ENCODE measurements at places on chromosomes 4 and X.

GRCh38 chrX:106902684-106903083 is 457 bp downstream of the RIPPLY1 start:
- DNase-seq, result no peak

- no peak for DNase-seq
Observed at GRCh38 chr4:134888156-134888555, 686.6 kb upstream of the PABPC4L start.

GRCh38 chr4:150259861-150260567 is 181.8 kb downstream of the DCLK2 start:
- DNase-seq, result no peak

GRCh38 chr4:138864961-138865720 is 150.4 kb upstream of the NOCT start:
- no peak for DNase-seq

DNA sequence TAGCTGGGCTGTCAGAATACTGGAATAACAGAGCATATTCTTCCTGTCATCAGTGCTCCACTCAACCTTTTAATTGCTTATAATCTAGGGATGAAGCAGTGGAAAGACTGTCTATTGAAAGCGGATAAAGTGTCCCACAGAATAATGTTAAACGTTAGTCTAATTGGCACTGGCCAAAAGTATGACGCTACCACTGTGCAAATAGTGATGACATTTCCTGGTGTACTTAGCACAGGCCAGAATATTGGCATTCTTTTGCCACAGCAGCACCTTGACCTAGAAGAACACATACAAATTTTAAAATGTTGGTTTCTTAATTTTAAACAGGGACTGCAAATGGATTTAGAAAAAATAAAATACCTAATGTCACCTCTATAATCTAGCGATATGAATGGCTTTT is 635.2 kb upstream of the SPANXN1 start:
- no peak for DNase-seq

GRCh38 chrX:153802513-153803045 is 8.1 kb downstream of the SSR4 start:
- DNase-seq, result no peak

- no peak for DNase-seq
Observed at GRCh38 chrX:67654301-67654700, 110.5 kb downstream of the AR start.

- no peak for DNase-seq
Observed at GRCh38 chr4:11470438-11471045, 41.8 kb upstream of the HS3ST1 start.

- no peak for DNase-seq
Observed at GRCh38 chr4:71254451-71255012, 84.3 kb upstream of the SLC4A4 start.

GRCh38 chr4:143617994-143618679 is 82.3 kb downstream of the FREM3 start:
- DNase-seq, result no peak

- no peak for DNase-seq
Observed at GRCh38 chrX:133813971-133814370, 171.4 kb downstream of the GPC3 start.

DNA sequence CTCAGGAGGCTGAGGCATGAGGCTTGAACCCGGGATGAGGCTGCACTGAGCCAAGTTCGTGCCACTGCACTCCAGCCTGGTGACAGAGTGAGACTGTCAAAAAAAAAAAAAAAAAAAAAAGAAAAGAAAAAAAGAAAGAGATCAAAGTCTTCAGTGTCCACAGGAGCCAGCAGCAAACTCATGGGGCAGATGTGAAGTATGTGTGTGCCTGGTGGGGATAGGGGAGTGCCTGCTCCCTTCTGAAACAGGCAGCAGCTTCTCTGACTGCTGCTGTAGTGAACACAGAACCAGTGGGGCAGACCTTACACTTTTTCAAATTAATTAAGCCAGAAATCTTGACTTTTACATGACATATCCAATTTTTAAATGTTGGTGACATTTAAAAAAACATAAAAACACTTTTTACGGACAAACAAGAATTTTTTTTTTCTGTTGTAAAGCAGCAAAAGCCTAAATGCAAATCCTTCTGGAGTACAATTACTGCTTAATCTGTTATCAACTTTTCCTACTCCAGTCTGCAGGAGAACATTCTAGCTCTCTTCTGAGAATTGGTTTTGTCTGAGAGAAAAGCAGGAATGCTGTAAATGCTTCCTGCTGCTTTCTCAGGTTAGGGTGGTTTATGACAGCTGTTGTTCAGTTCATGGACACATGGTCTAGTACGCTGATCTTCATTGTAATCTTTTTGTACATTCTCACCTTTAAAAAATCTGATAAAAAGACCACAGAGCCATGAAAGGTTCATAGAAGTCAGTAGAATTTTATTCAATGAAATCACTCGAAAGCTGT is 311.1 kb downstream of the CAMK2D start:
- DNase-seq, result no peak

- no peak for DNase-seq
Observed at GRCh38 chr4:17275836-17276235, 236.1 kb downstream of the QDPR start.

DNA sequence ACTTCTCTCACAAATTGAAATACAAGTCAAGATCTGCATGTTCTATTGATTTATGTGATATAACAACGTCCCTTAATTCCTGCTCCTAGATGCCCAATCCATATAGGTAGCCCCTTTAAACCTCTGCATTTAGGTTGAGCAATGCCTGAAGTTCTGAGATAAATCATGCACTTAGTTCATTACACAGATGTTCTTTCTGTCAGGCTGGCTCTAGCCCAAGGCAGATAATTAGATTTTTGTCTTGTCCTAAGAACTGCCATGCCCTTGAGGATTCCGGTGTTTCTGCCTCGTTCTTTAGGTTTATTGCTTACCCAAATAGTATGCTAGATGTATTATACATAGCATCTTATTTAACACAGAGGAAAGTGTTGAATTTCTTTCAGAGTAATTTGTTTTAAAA is 143.1 kb downstream of the TRAM1L1 start:
- peak; percentile 8 for DNase-seq

GRCh38 chrX:584572-584971 is 46.0 kb upstream of the SHOX start:
- DNase-seq, result no peak

GRCh38 chrX:20521222-20521621 is 254.5 kb upstream of the RPS6KA3 start:
- no peak for DNase-seq

DNA sequence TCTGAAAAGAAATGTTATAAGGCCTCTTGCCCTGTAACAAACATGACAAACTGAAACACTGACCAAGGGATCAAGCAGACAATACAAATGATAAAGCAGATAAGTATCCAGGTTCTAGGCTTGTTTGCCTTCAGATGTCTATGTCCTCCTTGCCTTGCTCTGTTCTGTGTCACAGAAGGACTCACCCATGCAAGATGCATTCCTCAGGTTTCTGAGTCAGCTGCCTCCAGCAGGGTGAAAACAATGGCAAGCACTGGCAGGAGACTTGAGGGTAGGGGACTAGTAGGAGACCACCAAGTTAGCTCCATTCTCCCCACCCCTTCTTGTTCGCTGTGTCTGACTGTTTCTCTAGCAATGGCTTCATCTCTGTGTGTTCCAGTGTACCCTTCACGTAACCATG is 76.6 kb upstream of the CXXC4 start:
- DNase-seq, result no peak

DNA sequence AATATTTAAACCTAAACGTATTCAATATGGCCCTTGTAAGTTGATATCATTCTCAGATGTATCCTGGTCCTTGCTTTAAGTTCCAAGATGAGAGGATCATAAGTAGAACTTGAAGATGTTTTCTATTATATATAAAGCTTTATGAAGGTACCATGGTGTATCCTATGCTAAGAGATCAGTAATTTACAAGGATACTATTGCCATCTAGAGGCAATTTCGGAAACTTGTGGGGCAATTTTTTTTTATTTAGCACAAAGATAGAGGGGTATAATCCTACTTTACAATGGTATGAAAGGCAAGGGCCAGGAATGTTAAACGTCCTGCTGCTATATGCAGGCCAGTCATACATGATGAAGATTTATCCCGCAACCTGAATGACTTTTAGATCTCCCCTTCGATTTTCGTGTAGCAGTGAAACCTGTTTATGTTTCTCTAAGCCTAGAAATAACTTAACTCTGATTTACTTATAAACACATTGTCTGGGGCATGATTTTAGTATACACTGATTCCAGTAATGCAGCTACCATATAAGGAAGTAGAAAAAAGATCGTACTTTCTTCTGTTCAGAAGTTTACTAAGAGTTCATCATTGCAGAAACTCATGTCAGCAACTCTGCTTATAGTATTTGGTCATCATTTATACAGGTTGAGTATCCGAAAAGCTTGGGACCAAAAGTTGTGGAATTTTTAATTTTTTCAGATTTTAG is 2.6 kb downstream of the SLC25A31 start:
- peak; percentile 72 for DNase-seq

DNA sequence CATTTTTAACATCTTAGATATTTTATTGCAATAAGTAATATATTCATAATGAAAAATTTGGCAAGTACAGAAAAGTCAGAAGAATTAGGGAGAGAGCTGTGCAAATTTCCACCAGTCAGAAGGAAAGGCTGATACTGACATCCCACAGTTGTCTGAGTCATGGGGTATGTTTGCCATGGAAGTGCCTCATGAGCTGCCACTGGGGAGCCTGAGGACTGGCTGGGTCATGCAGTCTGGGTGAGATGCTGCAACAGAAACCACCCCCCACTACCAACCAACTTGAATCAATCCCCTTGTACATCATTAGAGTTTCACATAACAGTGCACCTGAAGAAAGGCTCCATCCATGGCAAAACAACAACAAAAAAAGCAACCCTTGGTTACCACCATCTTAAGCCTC is 45.2 kb upstream of the ENPP6 start:
- DNase-seq, result no peak

DNA sequence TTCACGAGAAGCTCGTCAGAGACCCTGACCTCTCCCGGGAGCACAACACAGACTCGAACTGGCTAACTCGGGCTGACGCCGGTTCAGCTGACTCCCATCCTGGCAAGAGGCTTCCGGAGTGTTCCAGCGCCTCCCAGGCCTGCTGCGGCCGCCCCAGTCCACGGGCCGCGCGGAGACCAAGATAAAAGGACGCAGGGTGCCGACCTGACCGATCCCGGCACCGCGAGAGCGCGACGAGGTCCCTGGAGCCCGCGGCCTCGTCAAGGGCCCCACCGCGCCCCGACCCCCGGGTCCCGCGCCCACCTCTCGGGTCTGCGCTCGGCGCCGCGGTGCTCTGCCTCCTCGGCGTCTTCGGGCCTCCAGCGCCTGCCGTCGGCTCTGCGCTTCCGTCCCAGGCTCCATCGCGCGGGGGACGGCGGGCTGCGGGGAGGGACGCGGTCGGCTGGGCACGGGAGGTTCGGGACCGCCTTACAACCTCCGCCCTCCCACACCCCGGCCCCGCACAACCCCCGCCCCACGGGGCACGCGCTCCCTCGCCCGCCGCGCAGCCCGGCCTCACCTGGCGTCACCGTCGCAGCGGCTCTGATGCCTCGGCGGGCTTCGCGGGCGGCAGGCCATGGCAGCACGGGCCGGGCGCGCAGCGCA is 426 bp downstream of the SLBP start:
- peak; percentile 80 for DNase-seq

DNA sequence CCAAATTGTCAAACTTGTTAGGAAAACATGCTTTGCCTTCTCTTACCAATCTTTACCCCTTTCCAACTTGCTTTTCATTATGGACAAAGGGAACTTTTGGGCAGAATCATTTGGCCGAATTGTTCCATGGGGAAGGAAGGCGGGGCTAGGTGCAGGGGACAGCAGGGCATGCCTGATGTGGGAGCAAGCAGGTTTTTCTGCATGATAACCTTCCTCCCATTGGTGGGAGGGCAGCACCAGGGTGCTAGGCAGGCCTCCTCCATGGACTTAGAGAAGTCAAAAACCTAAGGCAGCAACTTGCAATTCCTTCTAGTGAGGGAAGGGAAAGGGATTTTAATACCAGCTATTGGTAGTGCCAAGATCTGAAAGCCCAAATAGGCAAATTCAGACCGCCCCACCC is 260.5 kb downstream of the MAPK10 start:
- no peak for DNase-seq

DNA sequence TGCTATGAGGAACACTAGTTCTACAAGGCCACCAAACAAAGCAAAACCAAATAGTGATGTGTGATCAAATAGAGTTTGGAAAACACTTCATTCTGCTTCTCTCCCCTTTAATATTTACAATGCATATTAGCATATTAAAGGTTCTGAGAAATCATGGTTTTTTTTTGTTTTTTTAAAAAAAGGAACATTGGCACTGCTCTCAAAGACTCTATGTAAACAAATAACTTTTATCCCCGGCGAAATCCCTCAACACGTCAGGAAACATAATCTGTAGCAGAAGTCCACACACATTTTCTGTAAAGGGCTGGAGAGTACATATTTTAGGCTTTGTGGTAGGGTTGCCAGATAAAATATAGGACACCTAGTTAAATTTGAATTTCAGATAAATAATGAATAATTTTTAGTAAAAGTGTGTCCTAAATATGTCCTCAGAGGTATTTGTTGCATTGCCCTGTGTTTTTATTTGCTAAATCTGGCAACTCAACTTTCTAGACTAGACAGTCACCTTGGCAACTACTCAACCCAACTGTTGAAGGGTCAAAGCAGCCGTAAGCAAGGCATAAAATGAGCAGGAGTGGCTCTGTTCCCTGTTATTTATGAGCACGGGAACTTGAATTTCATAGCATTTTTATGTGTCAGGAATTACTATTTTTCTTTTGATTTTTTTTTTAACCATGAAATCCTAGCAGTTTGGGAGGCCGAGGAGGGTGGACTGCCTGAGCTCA is 8.6 kb downstream of the SPATA4 start:
- no peak for DNase-seq

GRCh38 chr4:25310803-25311166 is 1.8 kb upstream of the ZCCHC4 start:
- no peak for DNase-seq

Measured in SK-N-SH (cell line).